ENCODE measurements at places on chromosomes 16 and 17. TPM values are rescaled to one million over a fixed set of nuclear protein-coding genes. Genes with fewer than 3 reads are reported as not detected.

The FADS6 gene
- total RNA-seq: 1.1 TPM

DNA sequence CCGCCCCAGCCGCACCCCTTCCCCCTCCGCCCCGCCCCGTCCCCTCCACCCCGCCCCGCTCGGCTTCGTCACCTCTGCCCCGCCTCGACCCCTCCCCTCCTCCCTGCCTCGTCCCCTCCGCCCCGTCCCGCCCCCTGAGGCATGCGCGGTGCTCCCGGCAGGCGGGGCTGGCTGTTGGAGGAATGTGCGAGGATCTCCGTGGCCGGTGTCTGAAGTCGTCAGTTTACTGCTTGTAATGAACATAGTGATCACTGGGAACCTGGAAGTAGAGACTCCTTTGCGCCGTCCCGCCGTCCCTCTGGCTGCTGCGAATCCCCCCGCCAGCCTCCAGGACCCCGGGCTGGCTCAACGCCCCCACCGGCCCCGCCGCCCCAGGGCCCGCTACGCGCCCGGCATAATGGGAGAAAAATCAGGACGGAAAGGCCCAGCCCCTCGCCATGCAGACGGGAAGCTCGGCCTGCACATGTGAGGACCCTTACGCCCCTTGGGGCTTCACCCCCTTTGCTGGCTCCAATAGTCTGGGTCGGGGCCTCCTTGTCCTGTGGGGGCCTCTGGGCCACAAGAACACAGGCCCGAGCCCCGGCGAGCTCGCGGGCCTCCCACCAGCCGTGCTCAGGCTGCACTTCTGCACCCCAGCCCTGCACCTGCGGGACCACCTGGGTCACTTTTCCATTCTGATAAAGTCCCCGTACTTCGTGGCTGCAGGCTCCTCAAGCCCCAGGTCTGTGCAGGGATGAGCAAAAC, 743.1 kb downstream of the KCNJ18 start:
- H3K4me1 ChIP-seq: no peaks in the 10 kb centered on the region
- H3K4me3 ChIP-seq: no peak overlapping the region
- DNase-seq: no peak

GRCh38 chr16:30947859-30948666, 805 bp upstream of the ORAI3 start:
- peak; percentile 99 for DNase-seq
- H3K36me3 ChIP-seq: peaks cover 20% of the 10 kb centered on the region
- peak overlapping the region; percentile 93 for H3K27ac ChIP-seq
- H3K27me3 ChIP-seq: no peaks in the 10 kb centered on the region

DNA sequence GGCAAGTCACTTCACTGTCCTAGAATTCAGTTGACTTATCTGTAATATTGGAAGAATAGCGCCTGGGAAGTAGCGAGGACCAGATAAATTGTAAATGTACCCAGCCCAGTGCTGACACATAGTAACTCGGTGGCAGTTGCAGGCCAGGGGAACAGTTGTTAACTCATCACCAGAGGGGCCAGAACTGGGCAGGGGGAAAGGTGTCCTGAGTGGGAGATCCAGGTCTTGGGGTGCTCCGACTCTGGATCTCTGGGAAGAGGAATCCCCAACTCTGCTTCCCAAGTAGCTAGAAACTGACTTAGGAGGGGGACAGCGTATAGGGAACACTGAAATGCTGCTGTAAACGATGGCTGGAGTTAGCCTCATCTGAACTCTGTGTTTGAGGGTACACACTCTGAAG, 23.0 kb downstream of the BCL7C start:
- peaks cover 2% of the 10 kb centered on the region for H3K4me1 ChIP-seq
- no peak overlapping the region for H3K27ac ChIP-seq
- no peaks in the 10 kb centered on the region for H3K36me3 ChIP-seq
- H3K4me3 ChIP-seq: no peak overlapping the region
- DNase-seq: no peak

DNA sequence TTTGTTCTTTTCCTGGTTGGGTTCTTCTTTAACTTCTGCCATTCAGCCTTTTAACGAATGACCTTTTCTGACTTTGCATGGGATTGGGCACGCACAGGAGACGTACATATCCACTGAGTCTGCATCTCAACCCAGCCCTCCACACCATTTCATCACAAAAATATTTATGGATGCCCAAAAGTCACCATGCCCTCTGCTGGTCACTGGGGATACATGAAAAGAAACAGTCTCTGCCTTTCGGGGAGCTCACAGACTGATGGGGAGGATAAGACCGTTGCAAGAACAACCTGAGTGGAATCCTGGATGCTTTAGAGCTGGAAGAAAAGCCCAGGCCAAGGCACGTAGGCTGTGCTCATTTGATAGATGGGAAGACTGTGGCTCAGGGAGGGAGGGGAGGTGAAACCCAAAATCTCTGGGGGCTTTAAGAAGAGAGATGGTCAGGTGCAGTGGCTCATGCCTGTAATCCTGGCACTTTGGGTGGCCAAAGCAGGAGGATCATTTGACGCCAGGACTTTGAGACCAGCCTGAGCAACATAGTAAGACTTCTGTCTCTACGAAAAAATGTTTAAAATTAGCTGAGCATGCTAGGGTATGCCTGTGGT, 7.9 kb upstream of the MT2A start:
- no peak overlapping the region for H3K4me3 ChIP-seq
- H3K4me1 ChIP-seq: no peaks in the 10 kb centered on the region
- H3K27me3 ChIP-seq: peaks cover 22% of the 10 kb centered on the region

The BTBD17 gene
- total RNA-seq: 0.94 TPM

Measured in WTC11 (cell line).